Right atrium auricular region (tissue), 2 donors: ENCODE measurements at places on chromosomes 4 and X. TPM values are rescaled to one million over a fixed set of nuclear protein-coding genes. Genes with fewer than 3 reads are reported as not detected.
A peak's percentile ranks its signal among the peaks of the same experiment; 100 is the strongest.

Gene HPGDS
- 0.63 TPM for total RNA-seq

Gene MAGEB2
- not detected for total RNA-seq

Gene FNIP2
- total RNA-seq: 38.3 TPM

Gene NAP1L2
- 8.1 TPM for total RNA-seq

GRCh38 chr4:151455212-151455611 is 46.2 kb downstream of the FHIP1A start:
- no peak for DNase-seq

- no peak for DNase-seq
Measured at GRCh38 chr4:55549888-55550287, 3.2 kb upstream of the CLOCK start.

DNA sequence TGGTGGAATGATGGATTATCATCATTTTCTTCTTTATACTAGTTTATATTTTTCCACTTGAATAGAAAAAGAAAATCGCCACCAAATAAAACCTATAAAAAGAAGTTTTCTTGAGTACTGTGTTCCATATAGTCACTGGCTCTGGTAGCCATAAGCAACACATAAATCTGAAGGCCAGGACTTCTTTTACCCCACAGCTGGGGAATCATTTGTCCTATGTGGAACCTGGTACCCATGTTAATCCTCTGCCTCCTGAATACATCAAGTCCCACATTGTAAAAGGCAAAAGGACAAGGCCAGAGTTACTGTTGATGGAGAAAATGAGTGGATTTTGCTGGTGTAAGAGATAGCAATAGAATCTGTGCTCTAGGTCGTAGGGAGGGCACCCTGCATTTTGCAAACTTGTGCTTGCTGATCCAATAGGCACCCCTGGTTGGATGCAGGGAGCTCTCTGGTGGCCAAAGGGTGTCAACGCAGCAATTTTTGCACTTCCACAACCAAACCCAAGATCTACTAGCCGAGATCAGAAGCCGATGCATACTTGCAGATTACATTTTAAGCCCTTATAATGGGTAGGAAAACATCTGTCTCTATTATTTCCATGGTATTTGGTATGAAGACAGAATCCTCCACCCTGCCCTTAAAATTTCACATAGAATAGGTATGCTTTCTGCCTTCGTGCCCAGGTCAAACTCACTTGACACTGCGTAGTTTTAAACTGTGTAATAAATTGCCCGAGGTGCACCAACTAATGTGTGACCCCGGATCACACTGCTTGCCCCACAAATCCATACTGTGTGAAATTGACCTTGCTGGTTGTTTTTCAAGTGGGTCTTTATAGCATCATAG is 146.2 kb upstream of the SCML1 start:
- peak; percentile 70 for DNase-seq

DNA sequence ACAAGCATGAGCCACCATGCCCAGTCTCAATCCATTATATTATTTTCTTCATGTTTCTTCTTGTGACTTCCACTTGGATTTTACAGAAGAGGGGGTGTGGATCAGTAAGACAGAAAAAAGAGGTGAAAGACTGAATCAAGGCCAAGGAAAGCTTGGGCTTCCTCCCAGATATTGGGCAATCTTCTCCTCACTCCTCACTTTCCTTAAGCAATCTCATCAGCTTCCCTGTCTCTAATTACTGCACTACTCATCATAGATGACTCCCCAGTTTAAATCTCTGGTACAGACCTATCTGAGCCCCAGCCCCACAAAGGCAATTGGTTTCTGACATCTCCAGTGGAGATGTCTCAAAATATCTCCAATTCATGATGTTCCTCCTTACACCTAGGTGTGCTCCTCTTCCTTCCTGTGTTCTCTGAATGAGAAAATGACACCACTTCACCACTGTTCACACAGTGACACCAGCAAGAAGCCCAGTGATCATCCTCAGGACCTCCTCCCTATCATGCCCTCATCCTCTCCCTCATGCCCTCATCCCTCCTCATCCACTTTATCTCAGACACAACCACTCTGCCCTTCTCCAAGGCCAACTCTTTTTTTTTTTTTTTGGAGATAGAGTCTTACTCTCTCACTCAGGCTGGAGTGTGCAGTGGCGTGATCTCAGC is 44.8 kb upstream of the HERC6 start:
- DNase-seq: no peak

- peak; percentile 52 for DNase-seq
Measured at GRCh38 chrX:51694254-51694653, 11.6 kb upstream of the CENPVL2 start.
